ENCODE measurements at places on chromosomes 2 and 18. TPM values are rescaled to one million over a fixed set of nuclear protein-coding genes. Genes with fewer than 3 reads are reported as not detected.

DNA sequence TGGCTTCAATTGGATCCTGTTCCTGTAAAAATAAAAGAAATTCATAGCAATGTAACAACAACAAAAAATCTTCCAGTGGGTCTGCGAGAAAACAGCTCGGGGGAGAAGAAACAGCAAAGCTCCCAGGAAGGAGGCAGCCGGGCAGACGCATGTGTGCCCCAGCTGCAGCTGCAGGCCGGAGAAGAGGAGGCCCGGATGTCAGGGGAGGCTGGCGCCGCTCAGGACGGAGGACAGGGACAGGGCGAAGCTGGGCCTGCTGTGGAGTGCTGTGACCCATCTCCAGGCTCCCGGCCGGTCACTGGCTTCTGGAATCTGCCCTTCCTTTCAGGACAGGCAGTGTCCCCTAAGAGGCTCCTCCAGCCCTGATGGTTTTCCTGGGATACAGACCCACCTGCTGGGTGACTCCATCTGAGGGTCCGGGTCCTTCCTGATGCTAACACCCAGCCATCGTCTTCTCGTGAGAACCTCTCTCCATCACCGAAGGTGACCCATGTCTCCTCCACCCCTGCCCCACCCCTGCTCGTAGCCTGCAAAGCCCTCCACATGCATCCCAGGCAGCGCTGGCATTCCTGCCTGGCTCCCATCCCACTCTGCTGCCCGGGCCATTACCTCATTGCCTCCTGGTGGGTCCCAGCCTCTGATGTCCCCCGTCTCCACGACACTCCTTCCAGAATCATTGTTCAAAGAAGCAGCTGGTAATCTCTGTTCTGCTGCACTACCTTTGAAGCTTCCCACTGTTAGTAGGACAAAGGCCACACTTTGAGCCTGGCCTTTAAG is 145.4 kb upstream of the TWIST2 start:
- DNase-seq, result no peak

- DNase-seq, result no peak
Measured at GRCh38 chr2:166337932-166338331, 37.8 kb downstream of the SCN9A start.

- peak; percentile 52 for DNase-seq
Measured at GRCh38 chr2:216388046-216388884, 16.0 kb upstream of the MARCHF4 start.

- DNase-seq, result no peak
Measured at GRCh38 chr18:74613381-74613780, 15.7 kb downstream of the ZNF407 start.

The CDH2 gene
- not detected for total RNA-seq

The CREG2 gene
- total RNA-seq, result not detected

The TUBA3E gene
- total RNA-seq, result not detected

All from activated CD4-positive, alpha-beta memory T cell treated with anti-CD3 and anti-CD28 coated beads for 36 hours (primary cell).